Kasumi-1 (cell line): ENCODE measurements at places on chromosomes 1 and 21.

GRCh38 chr21:28975397-28975796, 17.3 kb downstream of the LTN1 start:
- no peak for DNase-seq

DNA sequence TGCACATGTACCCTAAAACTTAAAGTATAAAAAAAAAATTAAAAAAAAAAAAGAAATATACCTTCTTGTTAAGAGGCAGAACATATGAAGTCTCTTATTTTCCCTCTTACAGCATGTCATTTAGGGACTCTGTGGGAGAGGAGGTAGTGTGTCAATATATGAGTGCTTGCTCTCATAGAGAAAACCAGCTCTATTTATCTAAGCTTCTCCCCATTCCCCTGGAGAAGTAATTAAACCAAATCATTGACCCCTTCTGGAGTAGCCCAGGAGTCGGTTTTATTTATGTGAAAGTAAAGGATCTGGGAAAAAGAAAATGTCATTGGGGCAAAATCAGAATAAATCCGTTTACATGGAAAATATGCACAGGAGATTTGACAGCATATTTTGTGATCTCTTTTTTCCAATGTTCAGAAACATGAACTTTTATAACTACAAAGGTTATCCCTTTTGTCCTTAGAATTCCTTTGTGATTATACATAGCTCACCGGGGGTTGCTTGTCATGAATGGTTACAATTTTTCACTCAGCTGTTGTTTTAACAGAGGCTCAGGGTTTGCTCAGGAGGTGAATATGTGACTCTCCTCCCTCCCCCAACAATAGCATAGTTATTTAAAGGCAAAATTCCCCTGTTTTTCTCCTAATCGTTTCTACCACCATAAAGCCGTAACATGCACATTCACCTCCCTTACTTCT, 114.5 kb upstream of the C1orf21 start:
- DNase-seq = no peak

DNA sequence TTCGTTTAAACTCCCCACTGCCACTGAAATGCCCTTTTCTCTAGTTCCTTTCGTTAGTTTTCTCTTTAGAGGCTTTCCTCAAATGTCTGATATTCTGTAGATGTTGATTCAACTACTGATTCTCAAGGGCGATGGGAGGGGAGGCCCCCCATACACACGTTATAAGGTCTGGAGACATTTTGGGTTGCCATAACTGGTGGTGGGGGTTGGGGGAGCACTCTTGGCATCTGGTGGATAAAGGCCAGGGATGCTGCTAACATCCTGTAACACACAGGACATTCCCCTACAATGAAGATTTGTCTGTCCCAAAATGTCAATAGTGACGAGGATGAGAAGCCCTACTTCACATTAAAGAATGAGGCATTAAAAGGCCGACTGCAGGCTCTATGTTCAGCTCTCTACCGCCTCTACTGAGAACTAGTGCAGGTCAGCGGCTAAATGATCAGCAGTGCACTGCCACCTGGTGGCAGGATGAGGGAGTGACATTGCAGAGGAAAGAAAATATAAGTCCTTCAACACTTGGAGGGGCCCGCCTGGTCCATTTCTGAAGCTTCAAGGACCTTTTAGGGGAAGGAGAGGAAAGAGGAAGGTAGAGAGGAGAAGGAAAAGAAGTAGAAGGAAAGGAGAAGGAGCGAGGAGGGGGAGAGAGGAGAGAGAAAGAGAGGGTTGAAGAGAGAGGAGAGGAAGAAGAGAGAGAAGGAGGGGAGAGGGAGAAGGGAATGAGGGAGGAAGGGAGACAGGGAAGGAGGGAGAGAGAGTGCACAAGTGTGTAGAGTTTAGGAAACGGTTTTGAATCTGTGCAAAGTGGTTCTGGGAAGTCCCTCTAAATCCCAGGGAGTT, 29.4 kb downstream of the ALG14 start:
- peak; percentile 93 for DNase-seq

GRCh38 chr1:192797891-192798290, 10.9 kb upstream of the RGS2 start:
- DNase-seq = no peak

DNA sequence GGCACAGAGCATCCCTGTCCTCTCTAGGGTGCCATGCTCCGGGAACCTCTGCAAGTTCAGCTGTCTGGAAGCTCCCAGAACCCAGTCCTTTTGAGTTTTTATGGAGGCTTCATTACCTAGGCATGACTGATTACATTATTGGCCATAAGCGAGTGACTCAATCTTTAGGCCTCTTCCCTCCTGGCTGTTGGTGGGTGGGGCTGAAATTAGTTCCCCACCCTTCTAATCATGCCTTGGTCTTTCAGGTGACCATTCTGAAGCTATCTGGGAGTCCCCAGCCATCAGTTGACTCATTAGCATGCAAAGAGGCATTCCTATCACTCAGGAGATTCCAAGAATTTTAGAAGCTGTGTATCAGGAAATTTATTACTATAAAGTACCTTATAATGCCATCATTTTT, 46.6 kb downstream of the WLS start:
- DNase-seq = no peak

- no peak for DNase-seq
Observed at GRCh38 chr1:206754011-206754410, 16.6 kb upstream of the IL19 start.

DNA sequence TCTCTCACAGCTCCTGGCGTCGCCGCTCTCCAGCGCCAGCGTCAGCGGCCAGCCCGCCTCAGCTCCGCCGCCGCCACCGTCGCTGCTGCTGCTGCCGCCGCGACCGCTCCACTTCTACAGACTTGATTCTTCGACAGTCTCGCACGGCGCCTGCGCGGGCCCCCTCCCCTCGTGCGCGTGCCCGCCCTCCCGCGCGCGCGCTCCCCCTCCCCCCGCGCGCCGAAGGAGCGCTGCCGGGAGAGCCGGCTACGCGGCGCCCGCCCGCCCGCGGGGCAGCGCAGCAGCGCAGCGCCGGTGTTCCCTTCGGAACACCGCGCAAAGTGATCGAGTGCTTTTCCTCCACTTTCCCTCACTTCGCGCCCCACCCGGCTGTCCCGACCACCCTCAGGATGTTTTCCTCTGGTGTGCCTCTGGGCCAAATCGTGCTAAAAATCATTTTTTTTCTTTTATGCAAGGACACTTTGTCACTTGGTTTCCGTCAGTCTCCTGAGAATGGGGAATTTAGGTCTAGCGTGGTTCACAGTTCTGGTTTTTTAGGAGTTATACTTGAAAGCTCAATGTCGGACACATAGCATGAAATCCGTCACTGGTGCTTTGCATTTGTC, at the start of gene IRF2BP2:
Gene IRF2BP2, minus strand, starts transcription at position 118 of the 605 bp plus-strand sequence. CDS start 684 bp downstream, outside the sequence.
- peak; percentile 81 for DNase-seq

- DNase-seq = no peak
Observed at GRCh38 chr1:20343149-20343937, 52.7 kb downstream of the VWA5B1 start.

- no peak for DNase-seq
Observed at GRCh38 chr1:118396829-118397495, 211.9 kb upstream of the SPAG17 start.

DNA sequence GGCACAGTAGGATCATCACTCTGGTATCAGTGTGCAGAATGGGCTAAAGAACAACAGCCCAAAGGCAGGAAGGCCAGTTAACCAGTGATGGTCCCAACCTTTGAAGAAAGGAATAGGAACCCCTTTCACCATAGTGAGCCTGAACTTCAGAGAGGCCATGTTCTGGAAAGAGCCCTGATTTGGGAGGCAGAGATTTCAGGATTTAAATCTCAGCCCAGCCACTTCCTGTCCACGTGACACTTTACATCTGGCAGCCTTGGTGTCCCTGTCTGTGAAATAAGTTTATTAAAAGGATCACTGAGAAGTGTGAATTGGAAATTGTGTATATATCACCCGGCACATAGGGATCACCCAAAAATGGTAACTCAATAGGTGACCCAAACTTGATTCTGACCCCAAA, 13.0 kb downstream of the MATN1 start:
- DNase-seq = no peak

- DNase-seq = no peak
Observed at GRCh38 chr21:36959020-36959835, 7.2 kb downstream of the HLCS start.

DNA sequence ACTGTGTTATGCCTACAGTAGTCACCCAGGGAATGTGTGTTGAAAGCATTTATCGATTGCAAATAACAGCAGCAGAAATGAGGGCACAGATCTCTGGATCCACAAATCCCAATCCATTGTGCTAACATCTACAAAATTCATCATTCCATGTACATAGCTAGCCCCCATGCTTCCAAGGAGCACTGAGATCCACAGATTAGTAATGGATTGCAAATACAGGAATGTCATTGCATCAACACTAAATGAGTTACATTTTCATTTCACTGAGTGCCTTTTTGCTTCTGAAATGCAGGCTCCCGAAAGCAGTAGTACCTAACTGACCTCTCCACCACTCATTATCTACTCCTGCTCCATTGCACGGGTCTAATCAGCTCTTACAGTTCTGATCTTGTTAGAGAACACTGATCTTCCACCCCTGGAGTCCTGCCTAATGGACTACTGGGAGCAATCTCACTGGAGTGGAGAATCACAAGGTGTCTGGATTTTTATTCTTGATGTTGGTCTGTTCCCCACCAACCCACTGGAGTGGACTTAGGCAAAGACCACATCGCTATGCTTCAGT, 30.5 kb downstream of the ASTN1 start:
- no peak for DNase-seq

DNA sequence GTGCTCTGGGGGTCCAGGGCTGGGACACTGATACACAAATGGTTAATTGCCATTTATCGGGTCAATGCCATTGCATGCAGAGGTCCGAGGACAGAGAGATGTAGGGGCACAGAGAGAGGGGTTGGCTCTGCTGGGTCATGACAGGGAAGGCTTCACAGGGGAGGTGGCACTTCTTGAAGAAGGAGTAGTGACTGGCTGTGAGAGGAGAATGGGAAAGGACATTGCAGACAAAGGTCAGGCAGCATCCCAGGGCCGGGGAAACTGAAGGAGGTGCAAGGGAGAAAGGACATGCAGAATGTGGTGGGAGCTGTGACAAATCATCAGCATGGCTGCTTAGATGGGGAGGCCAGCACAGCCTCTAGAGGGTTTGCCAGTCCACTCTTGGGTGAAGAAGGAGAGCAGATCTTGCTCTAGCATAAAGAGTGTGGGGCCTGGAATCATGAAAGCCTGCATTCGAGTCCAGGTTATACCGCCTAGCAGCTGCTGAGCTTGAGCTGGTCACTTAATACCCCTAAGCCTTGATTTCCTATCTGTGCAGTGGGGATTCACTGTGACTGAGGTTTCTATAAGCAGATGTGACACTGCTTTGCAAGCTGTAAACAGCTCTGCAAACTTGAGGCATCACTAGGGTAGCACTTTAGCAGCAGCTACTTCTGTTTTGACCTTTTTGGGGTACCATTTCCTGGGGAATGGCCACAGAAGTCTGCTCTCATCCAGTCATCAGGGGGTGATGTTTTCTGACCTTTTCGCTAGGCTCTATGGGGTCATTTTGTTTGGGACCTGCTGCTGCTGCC, 59.2 kb upstream of the EPS8L3 start:
- no peak for DNase-seq

DNA sequence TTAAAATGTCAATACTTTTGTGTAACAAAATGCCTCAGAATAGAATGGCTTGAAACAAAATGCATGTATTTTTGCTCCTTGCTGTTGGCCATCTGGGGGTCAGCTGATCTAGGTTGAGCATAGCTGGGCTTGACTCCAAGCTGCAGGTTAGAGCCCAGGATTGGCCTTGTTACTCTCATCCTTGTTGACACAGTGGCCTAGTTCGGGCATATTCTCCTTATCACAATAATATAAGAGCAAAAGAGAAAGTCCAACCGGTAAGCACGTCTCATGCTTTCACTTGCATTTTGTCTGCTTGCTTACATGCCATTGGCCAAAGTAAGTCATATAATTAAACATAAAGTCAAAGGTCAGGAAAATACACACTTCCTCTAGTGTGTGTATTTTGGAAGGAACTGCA, 456.2 kb downstream of the KCNT2 start:
- no peak for DNase-seq

GRCh38 chr1:36989241-36989640, 45.1 kb downstream of the GRIK3 start:
- no peak for DNase-seq

GRCh38 chr1:25469177-25469576, 38.5 kb downstream of the MACO1 start:
- no peak for DNase-seq

DNA sequence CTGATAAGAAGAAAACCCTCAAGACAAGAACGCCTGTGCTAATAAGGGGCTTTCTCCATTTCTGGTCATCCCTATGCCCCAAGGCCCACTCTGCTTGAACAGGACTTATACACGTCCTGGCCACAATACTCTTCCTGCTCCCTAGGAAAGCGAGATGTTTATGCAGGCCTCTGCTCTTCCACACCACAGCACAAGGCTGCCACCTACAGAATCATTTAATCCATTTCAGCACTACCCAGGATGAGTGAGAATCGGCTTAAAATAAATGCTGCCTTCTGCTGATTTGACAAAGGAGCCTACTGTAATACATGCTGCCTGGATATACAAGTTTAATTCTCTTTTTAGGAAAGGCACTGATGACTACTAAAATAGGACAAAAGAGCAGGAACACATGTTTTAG, 29.4 kb downstream of the FRRS1 start:
- peak; percentile 92 for DNase-seq

DNA sequence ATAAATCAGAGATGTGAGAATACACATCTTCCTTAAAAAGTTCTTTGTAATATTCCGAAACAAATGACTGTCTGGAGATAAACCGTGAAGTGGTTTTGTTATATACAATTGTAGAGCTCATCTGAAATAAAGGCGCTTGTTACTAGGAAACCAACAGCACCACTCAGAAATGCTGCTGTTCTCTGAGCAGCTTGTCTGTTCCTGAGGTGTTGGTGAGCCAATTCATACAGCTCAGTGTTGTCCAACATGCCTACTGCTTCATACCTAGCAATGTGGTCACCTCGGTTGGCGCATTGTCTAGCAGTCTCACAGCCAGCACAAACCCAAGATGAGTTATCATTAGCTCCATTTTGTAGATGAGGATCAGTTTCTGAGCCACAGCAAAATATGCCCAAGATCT, 44.4 kb downstream of the GFI1 start:
- no peak for DNase-seq

DNA sequence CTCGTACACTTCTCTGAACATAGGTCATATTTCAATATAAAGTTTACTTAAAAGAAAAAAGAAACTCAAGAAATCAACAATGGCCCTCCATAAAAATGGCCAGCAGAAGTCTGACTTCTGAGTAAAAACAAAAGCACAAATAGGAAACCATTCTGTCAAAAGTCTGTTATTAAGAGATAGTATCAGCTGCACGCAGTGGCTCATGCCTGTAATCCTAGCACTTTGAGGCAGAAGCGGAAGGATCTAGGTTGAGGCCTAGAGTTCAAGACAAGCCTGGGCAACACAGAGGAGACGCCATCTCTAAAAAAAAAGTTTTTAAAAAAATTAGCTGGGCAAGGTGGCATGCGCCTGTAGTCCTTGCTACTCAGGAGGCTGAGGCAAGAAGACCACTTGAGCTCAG, 67.3 kb downstream of the PUM1 start:
- no peak for DNase-seq
